RWPE2 (cell line): ENCODE measurements at places on chromosomes 7 and 10.

DNA sequence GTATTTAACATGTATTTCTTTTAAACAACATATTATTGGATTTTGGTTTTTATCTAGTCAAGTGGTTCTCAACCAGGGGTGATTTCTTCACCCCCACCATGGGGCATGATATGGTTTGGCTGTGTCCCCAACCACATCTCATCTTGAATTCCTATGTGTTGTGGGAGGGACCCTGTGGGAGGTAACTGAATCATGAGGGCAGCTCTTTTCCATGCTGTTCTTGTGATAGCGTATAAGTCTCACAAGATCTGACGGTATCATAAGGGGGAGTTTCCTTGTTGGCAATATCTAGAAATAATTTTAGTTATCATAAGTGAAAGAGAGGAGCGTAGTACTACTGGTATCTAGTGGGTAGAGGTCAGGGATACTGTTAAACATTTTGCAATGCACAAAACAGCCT is 37.6 kb downstream of the TMEM168 start:
- DNase-seq: no peak

DNA sequence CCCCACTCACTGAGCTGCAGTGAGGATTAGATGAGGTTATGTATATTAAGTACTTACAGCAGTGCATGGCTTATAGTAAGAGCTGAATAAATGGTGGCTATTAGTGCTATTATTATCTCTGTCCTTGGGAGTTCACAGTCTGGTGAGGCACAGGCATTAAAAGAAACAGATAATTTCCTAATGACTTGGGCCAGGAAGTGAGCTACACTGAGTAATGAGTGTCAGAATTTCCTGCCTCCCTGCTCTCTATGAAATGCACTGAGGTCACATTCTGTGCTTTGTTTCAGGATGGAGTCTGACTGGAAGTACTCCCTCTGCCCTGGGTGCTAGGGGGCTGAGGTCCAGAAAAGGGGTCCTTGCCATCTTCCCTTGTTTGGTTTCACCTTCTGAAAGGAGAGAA is 48.7 kb upstream of the LOXL4 start:
- DNase-seq: no peak

DNA sequence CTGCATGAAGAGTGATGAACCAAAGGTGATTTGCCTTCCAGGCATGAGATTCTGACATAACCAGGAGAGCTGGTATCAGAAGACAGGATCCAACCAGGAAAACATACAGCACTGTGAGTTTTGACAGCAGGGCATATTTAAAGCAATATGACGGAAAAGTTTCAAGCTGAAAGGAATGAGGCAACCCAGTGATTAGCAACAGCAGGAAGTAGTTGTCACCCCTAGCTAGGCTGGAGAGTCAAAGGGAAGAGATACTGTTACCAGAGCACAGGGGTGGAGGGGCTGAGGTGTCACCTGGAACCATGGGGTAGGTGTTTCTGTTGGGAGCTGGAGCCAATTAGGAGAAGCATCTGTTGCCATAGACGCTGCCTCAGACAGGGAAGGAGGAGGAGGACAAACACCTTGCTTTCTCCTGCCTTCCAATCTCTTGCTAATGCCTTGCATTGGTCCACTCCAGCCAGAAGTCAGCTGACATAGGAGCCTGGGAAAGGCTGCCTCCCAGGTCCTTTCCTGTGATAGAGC is 125.4 kb upstream of the SORCS3 start:
- peak; percentile 2 for DNase-seq

- DNase-seq: no peak
These were observed 2.7 kb downstream of the FZD9 start for GRCh38 chr7:73436031-73436929.

DNA sequence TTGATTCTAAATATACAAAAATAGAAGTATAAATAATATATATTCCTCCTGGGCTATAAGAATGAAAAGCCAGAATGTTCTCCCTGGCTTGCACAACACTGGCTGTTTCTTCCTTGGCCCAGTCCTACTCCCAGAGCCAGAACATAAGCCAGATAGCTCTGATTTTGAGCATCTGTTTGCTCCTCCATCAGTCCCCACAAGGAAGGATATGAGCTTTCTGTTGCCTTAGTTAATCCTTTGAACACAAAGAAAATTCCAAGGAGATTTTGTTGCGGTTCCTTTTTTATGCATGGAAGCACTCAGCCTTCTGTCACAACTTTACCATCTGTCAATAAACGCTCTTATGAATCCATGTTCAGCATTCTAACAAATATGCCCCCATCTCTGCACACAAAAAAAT is 361.8 kb downstream of the IPMK start:
- no peak for DNase-seq

DNA sequence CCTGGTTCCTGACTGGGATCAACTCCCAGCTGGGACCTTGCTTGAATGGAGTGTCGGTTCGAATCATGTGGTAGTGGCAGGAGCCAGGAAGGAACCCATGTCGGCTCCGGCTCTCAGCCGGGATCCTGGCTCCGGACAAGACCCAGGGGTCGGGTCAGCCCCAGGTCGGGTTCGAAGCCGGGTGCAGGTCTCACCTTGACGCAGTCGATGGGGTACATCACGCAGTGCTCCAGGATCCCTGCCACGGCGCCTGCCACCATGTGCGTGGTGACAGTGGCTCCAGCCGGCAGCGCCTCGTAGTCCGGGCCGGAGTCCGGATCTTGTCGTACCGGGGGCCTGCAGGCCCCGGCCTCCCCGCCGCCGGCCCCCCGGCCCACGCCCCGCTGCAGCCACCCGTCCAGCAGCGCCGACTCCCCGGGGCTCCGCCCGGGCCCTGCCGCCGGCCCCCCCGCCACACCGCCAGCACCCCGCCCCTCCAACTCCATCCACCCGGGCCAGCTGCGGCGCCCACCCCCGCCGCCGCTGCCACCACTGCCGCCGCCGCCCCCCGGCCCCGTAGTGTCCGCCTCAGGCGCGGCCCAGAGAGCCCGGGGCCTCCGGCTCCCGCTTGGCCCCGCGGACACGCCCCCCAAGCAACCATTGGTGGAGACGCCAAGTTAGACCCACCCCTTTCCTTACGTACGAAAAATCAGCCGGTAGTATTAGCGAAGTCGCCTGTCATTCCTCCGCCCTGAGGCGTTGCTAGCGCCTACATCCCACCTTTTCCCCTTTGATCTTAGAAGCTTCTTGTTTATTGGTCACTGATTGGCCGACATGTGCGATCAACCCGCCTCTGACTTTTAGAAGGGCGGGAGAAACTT is at the start of gene SLC25A28:
TSS of gene SLC25A28 (minus strand) at position 589 of the 860 bp plus-strand sequence. CDS start at position 485, 104 bp downstream.
- DNase-seq: peak; percentile 95

- DNase-seq: peak; percentile 27
These were observed 73.3 kb upstream of the NKX6-2 start for GRCh38 chr10:132859084-132859855.

DNA sequence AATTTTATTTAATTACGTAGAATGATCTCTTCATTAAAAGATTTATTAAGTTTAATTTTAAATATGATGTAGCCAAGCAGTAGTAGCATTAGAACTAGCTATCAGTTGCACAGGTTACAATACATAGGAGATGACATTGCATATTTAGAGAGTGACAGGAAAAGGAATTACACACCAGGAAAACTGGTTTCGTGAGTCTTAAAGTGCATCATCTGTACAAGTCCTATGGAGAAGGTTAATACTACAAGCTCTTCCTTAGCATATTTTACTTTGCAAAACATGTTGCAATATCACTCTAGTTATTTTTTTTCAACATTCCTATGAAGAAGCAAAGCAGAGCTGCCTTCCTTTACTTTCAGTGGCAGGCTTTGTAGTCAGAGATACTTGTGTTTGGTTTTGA is 20.2 kb upstream of the SEM1 start:
- DNase-seq: no peak

DNA sequence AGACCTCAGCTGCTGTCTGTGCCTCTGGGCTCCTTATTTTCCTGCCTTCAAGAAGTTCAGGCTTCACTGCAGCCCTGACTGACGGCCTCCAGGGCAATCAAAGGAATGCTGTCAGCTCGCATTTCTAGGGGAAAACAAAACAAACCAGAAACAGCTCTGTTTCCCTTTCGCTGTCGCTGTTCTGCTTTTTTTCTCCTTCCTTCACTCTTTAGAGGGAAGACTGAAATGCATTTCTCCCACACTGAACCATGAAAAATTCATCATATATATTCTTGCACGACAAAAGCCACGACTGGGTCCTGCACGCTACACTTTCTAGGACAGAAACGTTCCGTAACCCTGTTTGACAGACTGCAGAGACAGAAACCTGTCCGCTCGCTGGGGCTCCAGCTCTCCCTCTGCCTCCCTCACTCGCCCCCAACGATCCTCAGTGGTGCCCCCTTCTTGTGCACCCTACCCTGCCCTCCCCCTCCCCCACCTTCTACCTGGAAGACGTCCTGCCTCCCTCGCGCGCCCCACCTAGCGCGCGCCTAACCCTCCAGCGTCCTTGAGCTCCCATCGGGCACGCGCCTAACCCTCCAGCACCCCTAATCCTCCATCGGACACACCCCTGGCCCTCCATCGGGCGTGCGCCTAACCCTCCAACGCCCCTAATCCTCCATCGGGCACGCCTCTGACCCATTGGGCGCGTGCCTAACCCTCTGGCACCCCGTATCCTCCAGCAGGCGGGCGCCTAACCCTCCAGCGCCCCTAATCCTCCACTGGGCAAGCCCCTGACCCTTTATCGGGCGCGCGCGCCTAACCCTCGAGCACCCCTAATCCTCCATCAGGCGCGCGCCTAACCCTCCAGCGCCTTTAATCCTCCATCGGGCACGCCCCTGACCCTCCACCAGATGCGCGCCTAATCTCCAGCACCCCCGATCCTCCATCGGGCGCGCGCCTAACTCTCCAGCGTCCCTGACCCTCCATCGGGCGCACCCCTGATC is 37.1 kb downstream of the SVOPL start:
- no peak for DNase-seq

DNA sequence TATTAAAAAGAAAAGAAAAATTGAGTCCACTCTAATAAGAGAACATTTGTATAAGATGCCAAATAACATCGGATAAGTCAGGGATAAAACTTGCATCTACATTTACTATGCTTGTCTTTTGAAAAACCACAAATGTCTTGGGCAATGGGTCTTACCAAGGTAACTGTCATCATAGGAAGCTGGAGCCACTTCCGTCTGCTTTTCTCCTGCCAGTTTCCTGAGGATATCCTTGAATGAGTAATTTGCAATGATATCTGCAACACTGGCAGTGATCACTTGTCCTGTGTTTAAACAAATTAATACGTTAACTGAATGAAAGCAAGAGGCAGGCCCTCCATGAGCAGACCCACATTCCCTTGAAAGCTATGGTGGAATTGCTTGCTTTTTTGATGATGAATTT is 47.3 kb downstream of the ITGA8 start:
- no peak for DNase-seq

DNA sequence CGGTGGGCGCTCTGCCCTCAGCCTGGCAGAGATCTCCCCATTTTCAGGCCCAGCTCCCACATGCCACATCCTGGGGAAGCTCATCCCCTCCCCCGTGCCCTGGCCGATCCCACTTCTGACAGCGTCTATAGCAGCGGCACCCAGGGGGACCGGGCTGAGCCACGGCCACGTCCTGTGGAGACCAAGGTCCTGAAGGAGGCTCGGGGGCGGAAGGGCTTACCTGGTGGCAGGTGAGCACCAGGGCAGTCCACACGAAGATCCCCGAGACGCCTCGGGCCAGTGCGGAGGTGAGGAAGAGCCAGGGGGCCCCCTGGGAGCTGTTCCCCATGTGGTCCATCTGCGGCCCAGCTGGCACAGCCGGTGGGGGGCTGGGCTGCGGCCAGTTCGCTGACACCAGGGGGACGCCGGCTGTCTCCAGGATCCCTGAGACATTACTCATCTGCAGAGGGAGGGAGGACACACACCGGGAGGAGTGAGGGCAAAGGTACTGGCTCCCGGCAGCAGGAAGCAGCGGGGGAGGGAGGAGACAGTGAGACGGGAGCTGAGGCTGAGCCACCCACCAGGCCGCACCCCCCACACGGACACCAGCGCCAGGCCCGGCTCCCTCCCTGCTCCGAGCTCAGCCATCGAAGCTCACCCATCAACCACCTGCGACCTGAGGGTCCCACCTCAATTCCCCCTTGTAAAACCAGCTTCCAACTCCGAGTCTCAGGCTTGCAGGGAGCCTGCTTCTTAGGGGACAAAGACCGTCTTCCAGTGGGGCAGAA is 776 bp downstream of the TMEM184A start:
- peak; percentile 94 for DNase-seq

- no peak for DNase-seq
These were observed 64.5 kb downstream of the MCMBP start for GRCh38 chr10:119807960-119808697.

DNA sequence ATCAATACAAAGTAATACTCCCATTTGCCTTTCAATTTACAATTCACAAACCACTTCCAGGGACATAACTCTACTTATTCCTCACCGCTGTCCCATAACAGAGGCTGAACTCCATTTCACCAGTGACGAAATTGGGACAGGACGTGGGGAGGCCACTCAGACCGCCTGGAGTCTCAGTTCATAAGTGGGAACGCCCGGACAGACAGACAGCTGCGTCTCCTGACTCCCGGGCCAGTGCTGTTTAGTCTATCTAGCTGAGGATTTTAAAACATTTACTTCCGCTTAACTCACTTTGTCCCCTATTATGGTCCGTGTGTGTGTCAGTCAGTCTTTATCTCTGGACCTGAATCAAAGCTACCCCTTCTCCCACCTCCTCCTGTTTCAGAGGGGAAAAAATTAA is 67.4 kb upstream of the ZNF438 start:
- no peak for DNase-seq

DNA sequence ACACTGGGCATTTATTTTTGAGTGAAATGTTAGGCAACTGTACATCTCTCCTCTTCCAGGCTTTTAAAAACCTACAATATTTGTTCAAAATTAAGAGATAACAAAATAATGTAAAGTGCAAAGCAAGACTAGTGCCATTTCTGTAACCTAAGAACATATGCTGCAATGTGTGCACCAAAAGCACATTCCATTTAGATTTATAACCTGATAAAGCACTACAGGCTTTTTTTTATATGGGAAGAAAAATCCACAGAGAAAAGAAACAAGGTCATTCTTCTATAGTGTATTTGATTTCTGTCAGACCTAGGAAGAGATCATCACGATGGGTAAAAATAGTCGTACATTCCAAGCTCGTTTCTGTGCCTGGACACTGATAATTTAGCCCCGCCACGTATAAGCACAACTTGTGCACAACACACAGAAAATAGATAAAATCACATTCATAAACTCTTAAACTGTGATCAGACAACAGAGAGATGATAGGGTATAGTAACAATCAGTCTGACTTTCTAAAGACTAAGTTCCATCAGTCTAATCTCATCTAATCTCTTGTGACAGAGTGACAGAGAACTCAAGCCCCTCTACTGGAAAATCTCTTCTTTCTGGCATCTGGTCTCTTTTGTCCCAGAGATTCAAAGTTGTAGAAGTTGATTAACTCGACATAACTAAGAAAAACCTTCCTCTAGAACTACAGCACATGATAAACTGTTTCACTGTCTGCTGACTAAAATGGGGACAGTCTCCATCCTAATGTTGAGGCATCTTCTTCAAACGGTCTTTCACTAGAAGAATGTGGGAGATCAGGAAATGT is 6.7 kb downstream of the LAMB1 start:
- DNase-seq: no peak
